Stimulated activated CD4-positive, alpha-beta T cell treated with anti-CD3 and anti-CD28 coated beads, Interleukin-15, amount 100 ng/mL, for 1 hour (primary cell): ENCODE measurements at places on chromosomes 2 and 18.

- no peak for DNase-seq
Measured at GRCh38 chr2:237667893-237668292, 40.5 kb downstream of the LRRFIP1 start.

GRCh38 chr2:232466221-232466620, 10.3 kb downstream of the ALPI start:
- DNase-seq: no peak

DNA sequence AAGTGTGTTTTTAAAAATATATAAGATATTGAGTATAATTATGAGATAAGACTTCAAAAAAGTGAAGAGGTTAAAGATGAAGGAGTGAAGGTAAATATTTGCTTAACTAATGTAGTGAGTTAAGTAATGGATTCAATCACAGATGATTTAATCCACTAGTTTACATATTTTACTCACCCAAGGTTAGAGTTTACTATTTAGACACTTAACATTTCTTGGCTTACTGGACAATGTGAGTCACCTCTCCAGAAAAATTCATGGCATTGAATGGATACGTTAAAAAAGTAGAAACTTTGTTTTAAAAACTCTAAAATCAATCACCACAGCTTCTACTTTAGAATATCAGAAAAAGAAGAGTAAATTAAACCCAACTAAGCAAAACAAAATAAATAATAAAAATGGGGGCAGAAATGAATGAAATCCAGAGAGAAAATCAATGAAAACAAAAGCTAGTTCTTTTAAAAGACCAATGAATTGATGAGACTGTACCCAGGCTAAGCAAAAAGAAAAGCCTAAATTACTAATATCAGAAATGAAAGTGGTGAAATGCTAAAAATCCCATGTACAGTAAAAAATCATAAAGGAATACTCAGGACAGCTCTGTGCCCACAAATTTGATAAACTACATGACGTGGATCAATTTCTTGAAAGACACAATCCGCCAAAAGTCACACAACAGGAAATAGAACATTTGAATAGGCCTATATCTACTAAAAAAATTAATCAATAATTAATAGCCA, 1.9 kb upstream of the HMSD start:
- DNase-seq: no peak

DNA sequence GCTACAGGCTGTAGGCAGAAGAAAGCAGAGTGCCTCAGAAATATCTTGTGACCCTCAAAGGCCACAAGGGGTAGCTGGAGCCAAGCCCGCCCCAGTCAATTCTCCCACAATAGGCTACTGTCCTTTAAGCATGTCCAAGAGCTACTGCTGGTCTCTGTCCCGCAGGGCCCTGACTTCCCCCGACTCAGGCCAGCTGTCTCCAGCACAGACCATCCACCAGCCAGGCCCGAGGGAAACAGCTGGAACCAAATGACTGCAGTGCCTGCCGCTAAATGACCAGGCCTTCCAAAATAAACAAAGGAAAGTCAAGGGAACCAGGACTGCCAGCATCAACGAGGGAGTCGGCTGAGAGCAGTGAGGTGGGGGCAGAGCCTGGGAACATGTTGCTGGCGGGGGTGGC, 36.7 kb downstream of the MCFD2 start:
- no peak for DNase-seq

DNA sequence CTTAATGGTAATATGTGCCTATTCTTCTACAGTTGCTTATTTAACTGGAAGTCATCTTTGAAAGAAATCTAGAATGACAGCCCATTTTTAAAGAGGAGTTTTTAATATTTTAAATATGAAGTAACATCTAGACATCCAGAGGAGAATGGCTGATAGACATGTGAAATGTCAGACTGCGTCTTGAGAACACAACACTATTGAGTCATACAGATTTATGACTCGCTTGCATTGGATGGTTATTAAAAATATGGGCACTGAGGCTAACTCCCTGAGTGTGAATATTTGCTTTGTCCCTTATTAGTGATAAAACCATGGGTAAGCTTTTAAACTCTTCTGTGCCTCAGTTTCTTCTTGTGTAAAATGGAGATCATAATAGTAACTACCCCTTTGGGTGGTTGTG, 22.9 kb downstream of the TDRD15 start:
- no peak for DNase-seq

GRCh38 chr2:203418271-203418670, 90.1 kb downstream of the ABI2 start:
- no peak for DNase-seq

- no peak for DNase-seq
Measured at GRCh38 chr18:74651327-74652128, 53.9 kb downstream of the ZNF407 start.
